ENCODE measurements at places on chromosomes 6 and 20.

GRCh38 chr6:168061269-168062210 is 17.5 kb downstream of the FRMD1 start:
- DNase-seq, result no peak

DNA sequence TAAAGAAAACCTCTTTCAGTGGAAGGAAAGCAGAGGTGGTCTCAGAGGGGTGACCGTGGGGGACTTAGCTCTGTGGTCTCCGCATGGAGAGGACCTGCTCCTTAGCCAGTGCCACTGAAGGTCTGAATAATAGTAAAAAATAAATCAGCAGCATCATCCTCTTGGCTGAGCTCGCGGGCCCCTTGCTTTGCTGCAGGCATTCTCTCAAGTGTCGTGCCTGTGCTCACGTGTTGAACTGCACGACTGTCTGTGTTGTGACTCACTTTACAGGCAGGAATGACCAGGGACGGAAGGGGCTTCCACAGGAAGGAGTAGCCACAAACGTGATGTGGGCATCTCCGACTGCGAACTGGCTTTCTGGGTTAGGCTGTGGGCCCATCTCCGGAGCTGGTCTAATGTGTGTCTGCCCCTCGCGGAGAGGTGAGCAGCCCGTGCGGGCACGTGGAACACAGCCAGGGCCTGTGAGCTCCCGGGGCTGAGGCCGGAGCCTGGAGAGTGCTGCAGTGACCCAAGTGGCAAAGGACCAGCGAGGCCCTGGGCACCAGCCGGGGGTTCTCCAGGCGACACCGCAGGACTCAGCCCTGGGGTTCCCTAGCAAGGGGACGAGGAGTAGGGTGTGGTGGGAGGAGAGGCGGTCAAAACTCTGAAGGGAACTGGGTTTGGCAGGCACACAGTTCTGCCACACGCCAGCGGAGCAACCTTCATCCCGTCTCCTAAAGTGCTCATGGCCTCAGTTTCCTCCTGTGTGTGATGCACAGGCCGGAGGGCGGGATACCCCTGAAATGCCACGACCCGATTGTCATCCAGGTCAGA is 89.2 kb downstream of the RAMACL start:
- DNase-seq, result no peak

- no peak for DNase-seq
These were observed 74.7 kb downstream of the ZHX3 start for GRCh38 chr20:41242807-41243206.

GRCh38 chr6:193773-194310 is 98.4 kb upstream of the DUSP22 start:
- DNase-seq, result no peak

- DNase-seq, result no peak
These were observed 54.3 kb downstream of the CD164 start for GRCh38 chr6:109327959-109328358.

GRCh38 chr20:8997701-8998117 is 71.2 kb upstream of the PLCB4 start:
- no peak for DNase-seq

- DNase-seq, result peak; percentile 51
These were observed 1.3 kb downstream of the RNF146 start for GRCh38 chr6:127267646-127268625.

GRCh38 chr6:43149265-43149664 is 21.8 kb upstream of the SRF start:
- no peak for DNase-seq

DNA sequence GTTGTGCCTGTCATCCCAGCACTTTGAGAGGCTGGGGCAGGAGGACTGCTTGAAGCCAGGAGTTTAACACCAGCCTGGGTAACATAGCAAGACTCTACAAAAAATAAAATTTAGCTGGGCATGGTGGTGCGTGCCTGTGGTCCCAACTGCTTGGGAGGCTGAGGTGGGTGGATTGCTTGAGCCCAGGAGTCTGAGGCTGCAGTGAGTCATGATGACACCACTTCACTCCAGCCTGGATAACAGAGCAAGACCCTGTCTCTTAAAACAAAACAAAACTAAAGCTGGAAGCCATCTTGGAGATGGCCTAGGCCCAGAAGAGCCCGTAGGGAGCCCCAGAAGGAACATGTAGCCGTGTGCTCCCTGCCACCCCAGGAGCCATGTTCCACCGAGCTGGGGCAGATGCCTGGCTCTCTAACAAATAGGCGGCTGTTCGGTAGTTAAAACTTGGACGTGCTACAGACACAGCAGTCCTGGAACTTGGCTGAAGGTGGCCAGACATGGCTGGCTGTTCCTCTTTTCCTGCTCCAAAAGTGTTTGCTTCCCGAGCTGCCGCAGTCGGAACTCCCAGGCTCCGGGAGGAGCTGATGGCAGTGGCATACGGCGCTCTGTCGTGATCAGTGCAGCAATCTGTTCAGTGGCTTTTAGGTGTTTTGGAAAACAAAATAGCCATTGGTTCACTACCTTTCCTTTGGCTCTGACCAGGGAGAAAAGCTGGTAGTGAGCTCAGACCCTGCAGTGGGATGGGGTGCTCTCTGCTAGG is 37.0 kb downstream of the DYNLT1 start:
- DNase-seq, result peak; percentile 84

DNA sequence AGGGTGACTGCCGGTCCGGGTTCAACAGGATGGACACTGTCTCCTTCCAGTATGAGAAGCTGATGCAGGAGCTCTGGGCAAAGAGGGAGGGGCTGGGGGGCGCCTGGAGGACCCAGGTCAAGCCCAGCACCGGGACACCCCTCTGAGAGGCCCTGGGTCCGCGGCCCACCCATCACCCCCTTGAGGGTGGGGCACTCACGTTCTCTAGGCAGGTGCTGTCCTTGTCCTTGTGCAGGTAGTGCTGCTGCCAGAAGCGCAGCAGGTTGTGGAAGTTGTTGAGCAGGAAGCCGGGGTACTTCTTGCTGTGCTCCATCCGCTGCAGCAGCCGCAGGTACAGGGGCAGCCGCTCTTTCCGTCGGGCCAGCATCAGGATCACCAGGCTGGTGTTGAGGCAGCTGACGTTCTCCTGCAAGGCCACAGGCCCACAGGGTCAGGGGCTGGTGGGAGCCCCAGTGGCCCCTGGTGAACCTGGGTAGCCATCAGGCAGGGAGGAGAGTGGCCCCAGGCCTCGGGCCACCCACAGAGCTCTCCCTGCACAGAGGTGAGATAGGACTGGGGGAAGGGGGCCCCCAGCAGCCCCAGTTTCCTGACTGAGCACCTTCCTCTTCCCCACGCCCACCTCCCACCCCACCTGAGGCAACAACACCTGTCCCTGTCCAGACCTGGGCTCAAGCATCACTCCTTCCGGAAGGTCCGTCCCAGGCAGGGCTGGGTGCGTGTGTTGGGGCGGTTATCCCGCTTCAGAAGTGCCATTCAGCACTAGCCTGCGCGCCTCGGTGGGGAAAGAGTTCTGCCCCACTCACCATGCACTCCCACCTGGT is 47.8 kb downstream of the MYH7B start:
- DNase-seq, result no peak

- no peak for DNase-seq
These were observed 2.6 kb downstream of the CST3 start for GRCh38 chr20:23634985-23635767.

DNA sequence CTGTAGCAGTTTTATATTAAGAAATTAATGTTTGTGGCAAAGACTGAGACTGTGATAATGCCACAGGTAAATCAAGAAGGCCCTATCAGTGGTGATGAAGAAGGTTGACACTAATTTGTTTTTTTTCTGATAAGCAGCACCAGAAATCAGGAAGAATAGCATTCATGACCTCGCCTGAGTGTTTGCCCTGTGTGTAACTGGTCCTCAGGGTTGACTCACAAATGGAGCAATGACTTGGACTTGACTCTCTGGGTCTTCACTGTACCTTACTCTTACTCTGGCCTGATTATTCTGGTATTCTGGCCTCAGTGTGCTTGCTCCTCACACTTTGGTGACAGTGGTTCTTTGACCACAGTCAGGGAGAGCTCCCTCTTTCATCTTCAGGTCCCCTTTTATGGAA is 243.9 kb downstream of the HAO1 start:
- DNase-seq, result no peak

- DNase-seq, result no peak
These were observed 39.2 kb downstream of the MYLIP start for GRCh38 chr6:16168121-16168520.

DNA sequence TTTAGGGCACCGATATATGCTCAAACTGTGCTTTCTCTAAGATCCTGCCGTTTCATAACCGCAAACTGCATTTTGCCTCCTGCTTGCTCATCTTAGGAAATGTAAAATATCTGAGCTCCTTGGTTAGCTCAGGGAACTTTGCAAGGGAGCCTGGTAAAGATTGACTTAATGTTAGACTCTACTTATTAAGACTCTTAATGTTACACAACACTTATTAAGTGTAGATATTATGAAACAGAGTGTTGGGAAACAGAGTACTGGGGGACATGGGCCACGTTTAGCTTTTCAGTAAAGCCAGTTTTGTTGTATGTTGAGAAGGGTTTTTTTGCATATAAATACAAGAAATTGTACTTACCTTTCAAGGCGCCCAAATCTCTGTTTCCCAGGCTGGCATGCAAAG is 1.9 kb downstream of the LTV1 start:
- DNase-seq, result no peak

DNA sequence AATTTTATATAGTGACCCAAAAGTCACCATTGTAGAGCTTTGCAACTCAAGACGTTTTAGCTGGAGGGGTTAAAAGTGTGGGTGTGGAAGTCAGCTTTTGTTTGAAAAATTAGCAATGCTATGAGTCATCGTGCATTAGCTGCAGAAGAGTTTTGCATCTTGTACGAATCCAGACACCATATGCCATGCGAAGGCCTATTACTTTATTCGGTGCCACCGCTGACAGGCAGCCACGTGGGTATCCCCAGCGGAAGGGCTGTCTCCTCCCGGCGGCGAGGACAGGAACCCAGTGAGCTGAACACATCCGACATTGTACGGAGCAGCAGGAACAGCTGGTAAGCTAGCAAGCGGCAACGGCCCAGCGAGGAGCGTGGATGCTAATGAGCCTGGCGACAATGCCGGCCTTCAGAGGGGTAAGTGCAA is 84.4 kb downstream of the INSM1 start:
- peak; percentile 59 for DNase-seq

GRCh38 chr6:1689141-1689540 is 79.4 kb downstream of the FOXC1 start:
- DNase-seq, result no peak

- no peak for DNase-seq
These were observed 150.3 kb downstream of the OTOR start for GRCh38 chr20:16898433-16898832.

- no peak for DNase-seq
These were observed 133.8 kb downstream of the ARID1B start for GRCh38 chr6:156910938-156911337.

DNA sequence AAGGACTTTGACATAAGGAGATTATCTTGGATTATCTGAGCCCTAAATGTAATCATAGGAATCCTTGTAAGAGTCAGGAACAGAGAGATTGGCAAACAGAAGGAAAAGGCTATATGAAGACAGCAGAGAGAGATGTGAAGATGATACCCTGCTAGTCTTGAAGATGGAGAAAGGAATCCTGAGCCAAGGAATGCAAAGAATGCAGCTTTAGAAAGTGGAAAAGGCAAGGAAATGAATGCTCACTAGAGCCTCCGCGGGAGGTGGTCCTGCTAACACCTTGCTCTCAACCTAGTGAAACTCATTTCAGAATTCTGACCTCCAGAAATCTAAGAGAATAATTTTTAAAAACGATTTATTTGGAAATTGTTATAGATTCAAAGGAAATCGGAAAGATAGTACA is 117.1 kb downstream of the TBXT start:
- DNase-seq, result no peak

- no peak for DNase-seq
These were observed 136.4 kb upstream of the SALL4 start for GRCh38 chr20:51938559-51939258.

DNA sequence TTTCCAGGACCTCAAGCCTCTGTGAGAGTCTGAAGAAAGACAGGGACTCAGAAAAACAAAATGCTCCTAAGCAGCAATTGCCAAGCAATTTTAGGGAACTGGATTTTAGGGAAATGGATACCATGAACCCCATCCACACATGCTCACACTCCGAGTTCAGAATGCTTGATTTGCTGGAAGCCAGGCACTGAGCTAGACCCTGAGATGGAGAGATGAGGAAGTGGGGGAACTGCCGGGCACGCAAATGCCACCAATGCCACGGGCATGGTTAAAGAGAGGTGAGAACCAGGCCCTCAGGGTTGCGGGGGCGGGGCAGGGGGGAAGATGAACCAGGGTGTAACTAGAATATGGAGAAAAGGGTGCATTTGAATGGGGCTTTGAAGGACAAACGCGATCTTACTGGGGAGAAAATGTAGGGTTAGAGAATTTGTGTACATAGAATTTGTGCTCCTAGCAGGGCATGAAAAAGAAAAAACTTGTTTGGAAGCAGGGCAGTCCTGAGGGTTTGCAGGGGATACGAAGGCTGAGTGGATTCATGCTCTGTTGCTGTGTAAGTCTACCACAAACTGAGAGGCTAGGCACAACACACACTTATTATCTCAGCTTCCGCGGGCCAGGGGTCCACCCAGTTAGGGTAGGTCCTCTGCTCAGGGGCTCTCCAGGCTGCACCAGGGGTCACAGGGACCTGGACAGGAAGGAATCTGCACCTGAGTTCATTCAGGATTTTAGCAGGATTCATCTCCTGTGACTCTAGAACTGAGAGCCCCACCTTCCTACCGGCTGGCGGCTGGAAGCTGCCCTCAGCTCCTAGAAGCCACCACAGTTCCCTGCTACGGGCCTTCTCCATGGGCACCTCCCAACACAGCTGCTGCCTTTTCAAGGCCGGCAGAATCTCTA is 108.0 kb downstream of the SNX5 start:
- no peak for DNase-seq

- DNase-seq, result no peak
These were observed 212.1 kb downstream of the ARID1B start for GRCh38 chr6:156989159-156989806.

DNA sequence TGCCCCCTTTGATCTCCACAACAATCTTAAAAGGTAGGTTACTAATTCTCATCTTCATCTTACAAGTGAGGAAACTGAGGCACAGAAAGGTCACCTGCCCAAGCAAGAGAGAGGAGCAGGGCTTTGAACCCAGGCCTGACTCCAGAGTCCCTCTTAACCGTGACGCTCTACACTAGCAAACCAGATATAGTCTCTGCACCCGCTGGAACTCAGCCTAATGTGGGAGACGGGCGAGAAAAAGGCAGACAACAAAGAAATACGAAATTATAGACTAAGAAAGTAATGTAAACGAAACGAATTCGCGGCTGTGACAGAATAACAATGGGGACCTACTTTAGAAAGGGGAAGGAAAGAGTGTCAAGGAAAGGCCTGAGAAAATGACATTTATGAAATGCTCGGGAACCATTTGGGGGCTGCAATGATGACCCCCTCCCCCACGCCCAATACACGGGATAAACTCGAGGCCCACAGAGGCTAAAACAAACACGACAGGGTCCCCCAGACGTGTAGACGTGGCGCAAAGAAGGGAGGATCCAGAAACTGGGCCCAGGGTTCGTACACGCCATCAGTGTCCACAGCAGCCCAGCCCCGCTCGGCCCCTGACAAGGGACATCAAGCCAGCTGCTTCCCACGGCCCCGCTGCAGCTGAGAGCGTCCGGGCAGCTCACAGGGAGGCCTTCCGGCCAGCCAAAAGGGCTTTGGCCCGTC is 637 bp downstream of the TRPC4AP start:
- DNase-seq, result no peak

- no peak for DNase-seq
These were observed 11.6 kb upstream of the TFB1M start for GRCh38 chr6:155325700-155326516.

Measured in G401 (cell line).